ENCODE measurements at places on chromosomes 7 and 10. TPM values are rescaled to one million over a fixed set of nuclear protein-coding genes. Genes with fewer than 3 reads are reported as not detected.
A peak's percentile ranks its signal among the peaks of the same experiment; 100 is the strongest.

Gene ADIRF
- 4.2 TPM for total RNA-seq

Gene GNA12
- 25.7 TPM for total RNA-seq

Gene EBLN1
- total RNA-seq = 0.17 TPM

Gene DPP6
- not detected for total RNA-seq

DNA sequence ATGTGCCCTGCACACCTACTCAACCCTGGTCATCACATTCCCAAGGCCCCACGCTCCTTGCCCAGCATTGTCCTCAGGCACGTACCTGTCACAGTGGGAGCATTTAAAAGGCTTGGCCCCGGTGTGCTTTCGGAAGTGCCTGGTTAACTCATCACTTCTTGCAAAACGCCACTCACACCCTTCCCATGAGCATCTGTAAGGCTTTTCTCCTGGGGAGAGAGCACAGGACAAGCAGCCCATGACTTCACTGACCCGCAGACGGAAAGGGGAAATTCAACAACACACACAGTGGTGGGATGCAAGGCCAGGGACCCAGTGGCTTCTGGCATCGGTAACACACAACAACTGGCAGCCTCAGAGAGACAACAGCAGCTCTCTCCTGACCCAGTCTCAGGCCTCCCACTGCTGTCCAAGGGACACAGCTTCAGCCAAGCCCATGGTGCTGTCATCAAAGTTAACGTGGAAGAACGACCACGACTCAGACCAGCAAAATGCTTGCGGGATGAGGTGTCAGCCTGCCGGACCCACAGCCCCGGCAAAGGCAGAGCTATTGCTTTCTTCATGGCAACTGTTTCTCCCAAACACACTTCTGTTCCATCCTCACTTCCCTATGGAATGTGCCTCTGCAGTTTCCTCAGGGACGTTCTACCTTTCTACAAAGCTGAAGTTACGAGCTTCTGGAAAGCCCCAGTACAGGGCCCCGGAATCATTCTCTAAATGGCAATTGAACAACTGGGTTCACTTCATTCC is 4.8 kb downstream of the KLF6 start:
- DNase-seq = peak; percentile 71

DNA sequence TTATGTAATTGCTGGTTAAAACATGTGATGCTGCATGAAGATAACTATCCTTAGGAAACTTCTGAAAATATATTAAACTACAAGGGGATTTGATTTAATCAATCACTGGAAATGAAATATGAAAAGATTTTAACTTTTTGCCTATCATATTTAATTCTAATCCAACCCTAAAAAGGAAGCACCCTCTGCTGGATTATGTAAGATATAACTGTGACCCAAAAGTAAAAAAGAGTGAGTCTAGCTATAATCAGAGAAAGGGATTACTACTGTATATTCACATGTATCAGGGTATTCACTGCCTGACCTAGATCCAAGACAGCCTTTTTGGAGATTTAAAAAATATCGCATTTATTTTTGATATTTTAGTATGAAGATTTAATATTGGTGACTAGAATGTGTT is 295.5 kb downstream of the MDFIC start:
- no peak for DNase-seq

DNA sequence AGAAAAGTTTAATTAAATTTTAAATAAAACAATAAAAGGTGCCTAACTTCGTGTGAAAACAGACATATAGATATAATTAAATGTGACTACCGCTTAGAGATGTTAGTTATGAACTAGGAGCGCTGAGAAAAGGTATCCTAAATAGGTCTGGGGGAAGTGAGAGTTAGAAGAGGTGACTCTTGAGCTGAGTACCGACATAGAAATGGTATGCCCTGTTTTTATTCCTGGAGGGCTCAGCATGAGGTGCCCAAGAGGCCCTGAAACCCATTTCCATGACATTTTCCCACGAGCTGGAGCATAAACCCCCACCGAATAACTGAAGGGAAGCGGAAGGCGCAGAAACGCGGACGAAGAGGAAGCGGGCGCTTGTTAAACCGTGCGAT is 433 bp upstream of the STARD3NL start:
- no peak for DNase-seq

DNA sequence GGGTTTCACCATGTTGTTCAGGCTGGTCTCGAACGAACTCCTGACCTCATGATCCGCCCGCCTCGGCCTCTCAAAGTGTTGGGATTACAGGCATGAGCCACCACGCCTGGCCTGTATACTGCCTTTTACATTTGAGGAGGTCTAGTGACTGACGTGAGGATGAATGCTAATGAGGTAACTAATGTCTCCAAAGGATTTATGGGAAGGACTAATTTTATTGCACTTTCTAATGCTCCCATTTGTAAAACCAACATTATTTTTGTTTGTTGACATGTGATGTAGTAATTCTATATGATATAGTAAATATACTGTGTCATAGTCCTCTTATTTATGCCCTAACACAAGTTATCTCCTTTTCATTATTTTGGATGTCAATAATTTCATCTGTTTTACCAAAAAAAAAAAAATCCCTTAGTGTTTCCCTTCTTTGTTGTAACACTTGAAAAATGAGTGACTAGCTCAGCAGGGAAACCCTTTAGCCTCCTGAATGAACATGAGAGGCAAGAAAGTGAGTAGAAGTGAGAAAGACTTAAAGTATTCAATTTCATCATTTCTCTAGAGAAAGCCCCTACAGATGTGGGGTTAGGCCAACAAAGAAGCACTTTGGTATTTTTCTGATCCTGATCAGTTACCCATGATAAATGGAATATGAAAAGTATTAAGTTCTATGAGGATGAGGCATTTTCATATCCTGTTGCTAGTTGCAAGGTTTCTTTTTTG is 596.9 kb upstream of the PCDH15 start:
- DNase-seq = no peak

GRCh38 chr10:29496341-29497162 is 138.2 kb downstream of the SVIL start:
- peak; percentile 52 for DNase-seq

- DNase-seq = no peak
Observed at GRCh38 chr7:27912751-27913150, 172.8 kb downstream of the TAX1BP1 start.

DNA sequence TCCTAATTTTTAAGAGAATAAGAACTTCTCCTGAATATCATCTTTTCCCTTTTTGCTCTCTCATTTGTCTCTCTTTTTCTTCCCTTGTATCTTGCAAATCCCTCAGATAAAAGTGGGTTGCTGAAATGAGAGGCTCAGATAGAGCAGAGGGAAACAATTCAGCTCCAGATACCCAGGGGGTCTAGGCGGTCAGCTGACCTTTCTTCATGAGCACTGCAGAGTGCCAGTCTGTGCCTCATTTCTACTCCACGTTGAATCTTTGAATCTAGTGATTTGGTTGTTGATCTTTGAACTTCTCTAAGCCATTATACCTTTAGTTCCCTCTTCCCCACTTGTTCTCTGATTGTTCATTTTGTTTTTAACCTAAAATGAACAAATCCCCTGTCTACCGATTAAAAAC is 572.6 kb downstream of the PTPRN2 start:
- DNase-seq = no peak
